NCI-H1436 (cell line): ENCODE measurements at places on chromosomes 5 and 9.

DNA sequence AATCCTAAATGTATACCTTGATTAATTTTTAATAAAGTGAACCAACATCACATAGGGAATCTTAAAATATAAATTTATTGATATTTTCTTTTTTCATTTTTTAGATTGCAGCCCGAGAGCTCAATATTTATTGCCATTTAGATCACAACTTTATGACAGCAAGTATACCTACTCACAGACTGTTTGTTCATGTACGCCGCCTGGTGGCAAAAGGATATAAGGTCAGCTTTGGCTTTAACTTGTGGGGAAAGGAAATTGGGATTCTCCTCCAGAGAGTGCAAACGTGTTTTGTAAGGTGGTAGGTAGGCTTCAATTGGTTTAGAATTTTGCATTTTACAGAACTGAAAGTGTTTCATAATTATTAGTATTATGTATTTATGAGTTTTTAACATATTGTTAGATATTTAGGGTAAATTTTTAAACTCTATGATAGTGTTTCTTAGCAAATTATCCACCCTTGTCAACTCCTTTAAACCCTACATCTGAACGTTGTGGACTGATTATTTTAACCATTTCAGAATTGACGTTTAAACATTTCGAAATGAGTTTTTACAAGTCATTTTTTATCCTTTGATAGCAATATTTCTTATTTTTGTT, 17.5 kb upstream of the DHFR start:
- DNase-seq = peak; percentile 43

DNA sequence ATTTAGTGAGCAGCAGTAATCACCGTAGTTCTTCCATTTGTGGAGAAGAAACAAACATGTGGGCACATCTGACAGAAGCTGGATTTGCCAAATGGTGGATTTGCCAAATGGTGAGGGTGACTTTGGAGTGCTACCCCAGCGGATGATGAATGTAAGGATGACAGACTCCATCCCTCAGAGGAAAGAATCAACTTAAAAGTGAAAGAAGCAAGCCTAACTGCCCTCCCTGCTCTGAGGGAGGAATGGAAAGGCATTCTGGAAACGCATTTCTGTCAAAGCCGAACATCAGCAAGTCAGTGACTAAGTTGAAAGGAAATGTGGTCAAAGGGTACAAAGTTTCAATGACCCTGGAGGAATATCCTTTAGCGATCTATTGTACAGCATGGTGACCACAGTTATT, 143.5 kb downstream of the GPBP1 start:
- DNase-seq = no peak

- DNase-seq = no peak
Measured at GRCh38 chr9:115770521-115770920, 383.1 kb upstream of the PAPPA start.

DNA sequence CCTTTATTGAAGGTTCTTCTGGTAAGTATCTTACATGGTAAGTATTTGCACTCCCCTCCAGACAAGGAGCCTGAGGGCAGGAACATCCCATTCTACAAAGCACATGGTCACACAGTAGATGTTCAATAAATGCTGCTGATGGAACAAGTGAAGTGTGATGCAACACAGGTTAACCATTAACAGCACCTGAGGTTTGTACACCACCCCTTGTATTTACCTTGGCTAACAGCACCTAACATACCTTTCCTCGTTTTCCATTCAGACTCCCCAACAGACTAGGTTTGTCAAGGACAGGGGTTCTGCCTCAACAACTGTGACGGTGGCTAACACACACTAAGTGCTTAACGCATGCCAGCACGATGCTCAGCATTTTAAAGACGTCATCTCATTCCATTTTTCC, 213.6 kb downstream of the MAPKAP1 start:
- no peak for DNase-seq

DNA sequence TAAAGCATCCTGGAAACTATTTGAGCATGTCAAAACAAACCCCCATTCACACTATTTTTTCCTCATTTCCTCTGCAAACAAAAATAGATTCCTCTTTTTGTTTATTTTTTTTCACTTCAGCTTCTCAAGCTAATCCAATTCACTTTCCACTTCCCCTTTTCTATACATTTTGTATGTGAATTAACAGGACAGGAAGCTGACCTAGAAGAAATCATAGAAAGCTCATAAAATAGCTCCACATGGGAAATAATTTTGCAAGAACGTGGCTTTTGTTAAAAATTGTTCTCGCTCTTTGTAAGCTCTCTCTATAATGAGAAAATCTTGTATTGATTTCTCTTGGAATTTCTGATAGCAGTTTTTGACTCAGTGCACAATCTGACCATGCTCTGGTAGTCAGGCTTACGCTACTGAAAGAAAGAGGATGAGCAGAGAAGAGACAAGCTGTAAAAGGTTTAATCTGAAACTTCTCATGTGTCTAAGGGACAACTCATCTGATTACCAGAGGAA, 215.8 kb downstream of the ADAMTS12 start:
- no peak for DNase-seq

- no peak for DNase-seq
Measured at GRCh38 chr5:67061511-67061910, 135.1 kb downstream of the CD180 start.
